ENCODE measurements at places on chromosomes 5 and 9. TPM values are rescaled to one million over a fixed set of nuclear protein-coding genes. Genes with fewer than 3 reads are reported as not detected.

The GZMA gene
- total RNA-seq = not detected

The CCDC187 gene
- 0.34 TPM for total RNA-seq

The CTXN3 gene
- not detected for total RNA-seq

The CYSRT1 gene
- 1.2 TPM for total RNA-seq

The SELENOP gene
- total RNA-seq = not detected

The MRPL22 gene
- total RNA-seq = 21.3 TPM

The IRF1 gene
- 7.3 TPM for total RNA-seq

Data from Karpas-422 (cell line).